Karpas-422 (cell line): ENCODE measurements at places on chromosomes 11 and 22. TPM values are rescaled to one million over a fixed set of nuclear protein-coding genes. Genes with fewer than 3 reads are reported as not detected.
A peak's percentile ranks its signal among the peaks of the same experiment; 100 is the strongest.

CLDN5 gene
- total RNA-seq = not detected in 2 replicates

CTSW gene
- not detected in 2 replicates for total RNA-seq

OR56A1 gene
- total RNA-seq = not detected in 2 replicates

RAB36 gene
- 4.0 and 10.6 TPM in 2 replicates for total RNA-seq

KDM4E gene
- not detected in 2 replicates for total RNA-seq

SMC1B gene
- total RNA-seq = not detected in 2 replicates

C2CD2L gene
- 10.1 and 11.9 TPM in 2 replicates for total RNA-seq

KRTAP5-7 gene
- total RNA-seq = 1.5 TPM in 1 of 2 replicates, not detected in the other

LIPT2 gene
- 5.9 and 9.8 TPM in 2 replicates for total RNA-seq

DNA sequence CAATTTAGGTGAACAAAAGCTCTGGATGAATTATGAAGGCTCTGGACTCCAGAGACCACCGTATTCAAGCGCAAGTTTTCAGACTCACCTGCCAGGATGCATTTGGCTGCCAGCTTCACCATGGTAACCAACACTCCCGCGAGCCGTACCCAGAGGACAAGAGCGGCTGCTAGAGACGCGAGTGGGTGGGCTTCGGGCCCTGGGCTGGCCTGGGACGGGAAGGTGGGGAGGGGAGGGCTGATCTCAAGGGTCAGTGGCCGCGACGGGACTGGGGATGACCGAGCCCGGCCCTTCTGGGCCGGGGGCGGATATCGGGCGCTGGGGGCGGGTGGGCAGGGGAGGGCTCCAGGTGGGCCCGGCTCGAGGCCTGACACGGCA is 344 bp downstream of the IFT27 start:
- H3K27ac ChIP-seq = no peak overlapping the region
- no peaks in the 10 kb centered on the region for H3K27me3 ChIP-seq
- peak overlapping the region; percentile 91 for H3K4me3 ChIP-seq
- no peaks in the 10 kb centered on the region for H3K36me3 ChIP-seq

DNA sequence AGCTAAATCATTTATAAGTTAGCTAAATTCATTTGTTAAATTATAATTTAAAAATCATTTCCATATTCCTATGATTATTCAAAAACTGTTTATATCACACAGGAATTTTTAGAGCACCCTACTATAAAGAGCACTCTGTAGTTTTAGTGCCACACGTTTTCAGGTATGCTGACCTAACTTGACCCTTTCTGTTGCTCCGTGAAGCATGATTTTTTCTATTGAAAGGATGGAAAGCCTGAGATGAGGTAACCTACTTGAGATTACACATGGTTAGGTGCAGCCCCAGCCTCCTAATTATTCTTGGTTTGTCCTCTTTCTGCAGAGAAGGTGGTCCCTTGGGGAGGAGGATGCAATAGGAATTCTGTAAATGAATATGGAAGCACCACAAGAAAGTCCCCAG is 72.6 kb downstream of the PPFIBP2 start:
- H3K4me1 ChIP-seq = peaks cover 6% of the 10 kb centered on the region; the same call in 1 of the 2 replicates
- no peak overlapping the region for H3K4me3 ChIP-seq
- DNase-seq = no peak
- H3K27me3 ChIP-seq = no peaks in the 10 kb centered on the region

- DNase-seq = no peak
- no peak overlapping the region for H3K27ac ChIP-seq
- no peak overlapping the region for H3K4me3 ChIP-seq
Measured at GRCh38 chr11:56849852-56850251, 101.4 kb upstream of the OR9G4 start.

DNA sequence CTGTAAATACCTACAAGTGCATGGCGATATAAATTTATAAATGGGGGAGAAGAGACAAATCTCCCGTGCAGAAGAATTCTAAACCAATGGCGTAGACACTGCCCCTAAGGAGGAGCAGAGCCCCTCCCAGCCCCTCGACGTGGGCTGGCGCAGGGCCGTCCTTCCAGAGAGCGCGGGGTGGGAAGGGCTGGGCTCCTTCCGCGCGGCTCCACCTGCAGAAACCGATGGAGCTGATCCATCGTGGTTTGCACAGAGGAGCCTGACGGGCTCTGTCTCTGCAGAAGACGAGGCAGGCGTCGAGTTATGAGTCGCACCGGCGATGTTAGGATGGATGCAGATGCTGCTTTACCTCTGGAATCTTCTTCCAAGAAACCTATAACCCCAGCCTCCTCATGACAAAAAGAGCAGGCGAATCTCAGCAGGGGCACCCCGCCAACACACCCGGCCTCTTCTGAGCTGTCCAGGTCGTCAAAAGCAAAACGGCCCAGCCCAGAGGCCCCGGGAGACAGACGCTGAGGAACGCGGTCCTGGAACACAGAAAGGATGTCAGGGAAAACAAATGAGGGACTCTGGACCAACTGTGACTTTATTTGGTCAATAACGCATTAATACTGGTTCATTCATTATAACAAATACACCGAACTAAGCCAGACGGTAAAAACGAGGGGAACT is 11.0 kb upstream of the B4GALNT4 start:
- H3K36me3 ChIP-seq = no peaks in the 10 kb centered on the region
- no peak overlapping the region for H3K4me3 ChIP-seq
- H3K27ac ChIP-seq = no peak overlapping the region
- peaks cover 9% of the 10 kb centered on the region for H3K4me1 ChIP-seq

- H3K4me1 ChIP-seq = no peaks in the 10 kb centered on the region
- H3K4me3 ChIP-seq = no peak overlapping the region
- H3K27me3 ChIP-seq = no peaks in the 10 kb centered on the region
- no peaks in the 10 kb centered on the region for H3K36me3 ChIP-seq
Measured at GRCh38 chr22:44584256-44584902, 86.3 kb upstream of the RTL6 start.

DNA sequence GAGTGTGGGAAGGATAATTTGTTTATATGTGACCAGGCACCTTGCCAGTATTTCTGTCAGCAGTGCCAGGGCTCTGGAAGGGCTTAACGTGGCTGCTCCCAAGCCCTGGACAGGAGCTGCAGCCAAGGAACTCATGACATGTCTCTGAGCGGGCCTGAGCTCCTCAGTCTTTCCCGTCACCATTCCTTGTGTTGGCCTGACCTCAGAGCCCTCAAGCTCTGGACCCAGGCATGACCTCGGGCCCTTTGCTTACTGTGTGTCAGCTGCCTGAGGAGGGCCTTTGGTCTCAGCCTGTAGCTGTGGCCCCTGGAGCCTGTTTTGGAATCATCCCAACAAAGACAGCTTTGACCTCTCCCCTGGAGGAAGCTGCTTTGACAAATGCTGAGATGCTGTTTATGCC is 264.1 kb upstream of the PLET1 start:
- no peak for DNase-seq
- no peaks in the 10 kb centered on the region for H3K4me1 ChIP-seq
- H3K4me3 ChIP-seq = no peak overlapping the region
- no peaks in the 10 kb centered on the region for H3K36me3 ChIP-seq
- no peak overlapping the region for H3K27ac ChIP-seq

GRCh38 chr11:64150481-64151239 is 15.3 kb downstream of the MACROD1 start:
- H3K36me3 ChIP-seq = no peaks in the 10 kb centered on the region
- no peak for DNase-seq
- H3K27me3 ChIP-seq = no peaks in the 10 kb centered on the region
- H3K4me3 ChIP-seq = no peak overlapping the region
- H3K27ac ChIP-seq = no peak overlapping the region

GRCh38 chr11:103942646-103943045 is 93.8 kb upstream of the DDI1 start:
- H3K36me3 ChIP-seq = peaks cover 83% of the 10 kb centered on the region
- H3K27ac ChIP-seq = peak overlapping the region; percentile 30
- no peak overlapping the region for H3K4me3 ChIP-seq

- peak overlapping the region; percentile 44; the same call in 1 of the 2 replicates for H3K4me3 ChIP-seq
- peaks cover 6% of the 10 kb centered on the region for H3K4me1 ChIP-seq
- no peak overlapping the region for H3K27ac ChIP-seq
- no peaks in the 10 kb centered on the region for H3K36me3 ChIP-seq
- no peaks in the 10 kb centered on the region for H3K27me3 ChIP-seq
Measured at GRCh38 chr22:26903030-26903856, 245.9 kb downstream of the MIAT start.

DNA sequence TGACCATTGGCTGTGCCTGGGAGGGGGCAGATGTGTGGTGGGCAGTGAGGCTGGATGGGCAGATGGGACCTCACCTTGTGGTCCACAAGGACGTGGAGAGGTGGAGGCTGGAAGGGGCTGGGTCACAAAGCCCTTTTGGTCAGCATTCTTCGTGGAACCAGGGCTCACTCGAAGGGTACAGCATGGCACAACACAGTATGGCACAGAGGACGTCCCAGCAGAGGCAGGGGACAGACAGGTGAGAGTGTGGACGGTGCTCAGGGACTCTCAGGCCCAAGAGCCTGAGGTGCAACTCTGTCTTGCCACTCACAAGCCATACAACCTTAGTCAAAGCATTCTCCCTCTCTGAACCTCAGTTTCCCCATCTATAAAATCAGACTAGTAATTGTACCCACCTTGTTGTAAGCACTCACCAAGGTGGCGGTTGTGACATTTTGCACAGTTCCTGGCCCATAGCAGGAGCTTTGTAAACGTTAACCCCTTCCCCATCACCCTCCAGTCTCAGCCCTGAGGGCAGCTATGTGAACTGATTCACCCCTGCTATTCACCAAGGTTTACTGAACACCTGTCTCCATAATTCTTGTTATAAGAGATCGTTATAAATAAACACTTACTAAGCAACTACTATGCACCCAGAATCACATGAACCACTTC is 11.6 kb upstream of the TSKU start:
- no peak overlapping the region for H3K27ac ChIP-seq
- no peaks in the 10 kb centered on the region for H3K4me1 ChIP-seq
- H3K36me3 ChIP-seq = no peaks in the 10 kb centered on the region
- no peak overlapping the region for H3K4me3 ChIP-seq
- no peaks in the 10 kb centered on the region for H3K27me3 ChIP-seq

DNA sequence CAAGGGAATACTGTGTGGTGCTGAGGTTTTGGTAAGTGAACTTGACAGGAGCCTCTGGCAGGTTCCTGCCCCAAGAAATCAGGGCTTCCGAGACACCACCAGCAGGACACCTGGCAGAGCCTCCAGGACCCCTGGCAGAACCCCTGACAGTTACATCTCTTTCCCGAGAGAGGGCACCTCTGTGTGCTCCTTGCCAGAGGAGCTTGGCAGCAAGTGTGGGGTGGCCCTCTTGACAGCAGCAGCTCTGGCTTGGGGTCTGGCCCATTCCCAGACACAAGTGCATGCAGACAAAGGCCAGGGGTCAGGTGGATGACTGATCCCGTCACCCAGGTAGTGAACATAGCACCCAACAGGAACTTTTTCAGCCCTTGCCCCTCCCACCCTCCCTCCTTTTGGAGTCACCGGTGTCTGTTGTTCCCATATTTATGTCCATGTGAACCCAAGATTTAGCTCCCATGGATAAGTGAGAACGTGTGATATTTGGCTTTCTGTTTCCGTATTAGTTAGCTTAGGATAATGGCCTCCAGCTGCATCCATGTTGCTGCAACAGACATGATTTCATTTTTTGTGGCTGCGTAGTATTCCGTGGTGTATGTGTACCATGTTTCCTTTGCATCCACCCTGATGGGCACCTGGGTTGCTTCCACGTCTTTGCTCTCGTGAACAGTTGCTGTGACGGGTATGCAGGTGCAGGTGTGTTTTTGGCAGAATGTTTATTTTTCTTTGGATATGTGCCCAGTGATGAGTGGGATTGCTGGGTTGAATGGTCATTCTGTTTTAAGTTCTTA is 21.2 kb upstream of the OSBPL5 start:
- DNase-seq = no peak
- no peak overlapping the region for H3K4me3 ChIP-seq
- no peak overlapping the region for H3K27ac ChIP-seq
- no peaks in the 10 kb centered on the region for H3K27me3 ChIP-seq

GRCh38 chr11:8828046-8828445 is 82.9 kb upstream of the AKIP1 start:
- no peak overlapping the region for H3K4me3 ChIP-seq
- no peak for DNase-seq
- H3K27ac ChIP-seq = no peak overlapping the region
- H3K27me3 ChIP-seq = no peaks in the 10 kb centered on the region
- no peaks in the 10 kb centered on the region for H3K36me3 ChIP-seq

DNA sequence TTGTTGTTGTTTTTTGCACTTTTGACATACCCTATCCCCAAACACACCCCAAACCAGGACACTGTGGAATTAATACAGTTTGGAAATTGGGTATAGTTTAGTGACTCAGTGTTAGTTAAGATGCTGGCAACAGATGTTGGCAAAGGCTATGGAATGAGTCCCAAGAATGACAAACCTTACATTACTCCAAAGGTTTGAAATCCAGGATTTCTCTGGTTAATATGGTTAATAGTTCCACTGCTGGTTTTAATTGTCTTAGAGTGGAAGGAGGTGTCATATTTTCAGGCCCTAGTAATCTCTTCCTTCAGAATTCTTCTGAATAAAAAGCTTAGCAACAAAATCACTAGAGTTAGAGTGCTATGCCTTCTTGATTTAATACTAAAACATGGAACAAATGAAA is 775 bp downstream of the LPXN start:
- H3K36me3 ChIP-seq = peaks cover 16% of the 10 kb centered on the region; the same call in 1 of the 2 replicates
- H3K27ac ChIP-seq = peak overlapping the region; percentile 97
- peak overlapping the region; percentile 85 for H3K4me3 ChIP-seq
- peaks cover 44% of the 10 kb centered on the region for H3K4me1 ChIP-seq
- DNase-seq = no peak

GRCh38 chr22:32364210-32364609 is 6.5 kb downstream of the RFPL3 start:
- H3K36me3 ChIP-seq = no peaks in the 10 kb centered on the region
- no peaks in the 10 kb centered on the region for H3K27me3 ChIP-seq
- H3K4me3 ChIP-seq = no peak overlapping the region
- no peak for DNase-seq
- no peaks in the 10 kb centered on the region for H3K4me1 ChIP-seq

- no peak for DNase-seq
- peaks cover 10% of the 10 kb centered on the region for H3K36me3 ChIP-seq
- no peaks in the 10 kb centered on the region for H3K27me3 ChIP-seq
- H3K4me3 ChIP-seq = no peak overlapping the region
- peaks cover 13% of the 10 kb centered on the region for H3K4me1 ChIP-seq
Measured at GRCh38 chr22:24059793-24060192, 48.7 kb downstream of the CABIN1 start.

DNA sequence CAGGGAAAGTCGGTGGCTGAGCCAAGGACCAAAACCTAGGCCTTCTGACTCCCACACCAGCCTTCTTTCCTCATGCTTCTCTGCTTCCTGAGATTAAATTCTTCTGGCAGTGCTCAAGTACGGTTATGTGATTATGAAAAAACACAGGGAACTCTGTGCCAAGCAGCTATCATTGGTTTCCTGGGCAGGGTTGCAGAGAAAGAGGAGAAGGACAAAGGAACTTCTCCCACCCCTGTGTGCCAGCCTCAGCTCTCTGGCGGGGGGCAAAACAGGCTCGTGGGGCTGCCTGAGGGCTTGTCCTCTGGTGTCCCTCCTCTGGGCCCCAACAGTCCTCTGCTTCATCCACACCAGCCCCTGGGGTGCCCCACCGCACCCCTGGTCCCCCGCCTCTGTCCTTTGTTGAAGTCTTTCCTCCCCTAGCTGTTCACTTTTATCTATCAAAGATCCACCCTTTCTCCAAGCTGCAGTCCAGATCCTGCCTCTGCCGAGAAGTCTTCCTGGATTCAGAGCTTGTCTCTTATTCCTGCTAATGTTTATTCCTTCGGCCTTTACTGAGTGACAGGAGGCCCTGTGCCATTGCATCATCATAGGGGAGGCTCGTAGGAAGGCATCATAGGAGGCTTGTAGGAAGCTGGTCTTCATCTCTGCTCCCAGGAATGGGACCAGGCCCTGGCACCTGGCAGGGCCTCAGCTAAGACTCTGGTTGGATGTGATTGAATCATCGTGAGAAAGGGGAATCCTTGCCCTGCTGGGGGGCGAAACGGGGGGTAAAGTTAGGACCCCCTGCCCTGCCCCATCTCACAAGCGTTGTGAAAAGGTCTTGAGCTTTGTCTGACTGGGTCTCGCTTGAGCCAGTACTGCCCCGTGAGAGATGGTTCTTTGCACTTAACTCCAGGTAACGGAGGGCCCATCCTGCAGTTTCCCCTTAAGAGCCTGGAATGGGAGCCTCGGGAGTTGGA is 11.5 kb upstream of the FTH1 start:
- no peaks in the 10 kb centered on the region for H3K27me3 ChIP-seq
- H3K27ac ChIP-seq = no peak overlapping the region
- H3K4me1 ChIP-seq = no peaks in the 10 kb centered on the region
